Activated CD4-positive, alpha-beta T cell treated with anti-CD3 and anti-CD28 coated beads, Interleukin-2, amount 10 ng/mL, durations not matched to agents 7 days and 5 days (primary cell): ENCODE measurements at places on chromosomes 6 and 20. TPM values are rescaled to one million over a fixed set of nuclear protein-coding genes. Genes with fewer than 3 reads are reported as not detected.

Gene TGM2
- total RNA-seq, result 0.07 TPM

Gene PROKR2
- total RNA-seq, result not detected

Gene AHI1
- total RNA-seq, result 10.8 TPM

Gene COL21A1
- not detected for total RNA-seq

Gene EEF1A2
- total RNA-seq, result 0.17 TPM

Gene MLIP
- not detected for total RNA-seq

Gene PPP1R3G
- 0.04 TPM for total RNA-seq

Gene MCCD1
- not detected for total RNA-seq

Gene TFAP2C
- not detected for total RNA-seq

Gene RSPO3
- total RNA-seq, result not detected

Gene HTR1E
- total RNA-seq, result not detected

Gene DUSP22
- 35.3 TPM for total RNA-seq

Gene TMEM74B
- 0.10 TPM for total RNA-seq

Gene TINAG
- not detected for total RNA-seq

Gene CDH22
- total RNA-seq, result not detected

Gene POM121L2
- total RNA-seq, result not detected

Gene MEI4
- total RNA-seq, result not detected

Gene STX11
- total RNA-seq, result 14.5 TPM

Gene SSTR4
- not detected for total RNA-seq

Gene EPPIN
- total RNA-seq, result not detected

Gene GMPR
- total RNA-seq, result 2.6 TPM

Gene RIPOR3
- not detected for total RNA-seq

Gene AARS2
- total RNA-seq, result 19.6 TPM

Gene ATP6V1G2
- total RNA-seq, result 3.6 TPM

Gene HDGFL1
- not detected for total RNA-seq

Gene SIRPB1
- total RNA-seq, result 4.5 TPM

Gene B3GAT2
- not detected for total RNA-seq

Gene ADGRF5
- not detected for total RNA-seq

Gene ID4
- total RNA-seq, result not detected

Gene IPCEF1
- total RNA-seq, result 27.3 TPM

Gene SMOC2
- not detected for total RNA-seq

Gene RSPH9
- total RNA-seq, result not detected

Gene SLC22A16
- total RNA-seq, result not detected

Gene PRICKLE4
- total RNA-seq, result not detected

Gene ADGRF1
- total RNA-seq, result not detected

Gene FAM8A1
- 10.7 TPM for total RNA-seq

Gene GABRR1
- not detected for total RNA-seq

Gene ACSS1
- total RNA-seq, result 54.1 TPM

Gene CGA
- not detected for total RNA-seq

Gene CRYBG1
- total RNA-seq, result 46.8 TPM

Gene ZNF391
- total RNA-seq, result 2.0 TPM

Gene ARG1
- total RNA-seq, result not detected

Gene PMEPA1
- 0.72 TPM for total RNA-seq

Gene ZNF311
- 0.65 TPM for total RNA-seq

Gene PI3
- total RNA-seq, result not detected

Gene SIRPD
- 0.27 TPM for total RNA-seq

Gene TNF
- 47.1 TPM for total RNA-seq

Gene HLA-DQA2
- 0.27 TPM for total RNA-seq

Gene REM1
- total RNA-seq, result not detected

Gene HLA-DMB
- total RNA-seq, result 8.5 TPM

Gene HLA-DQB2
- 1.8 TPM for total RNA-seq

Gene SLC35D3
- not detected for total RNA-seq

Gene FLRT3
- not detected for total RNA-seq

Gene SUMO4
- total RNA-seq, result 10.2 TPM

Gene LAMA5
- total RNA-seq, result 0.64 TPM

Gene COL11A2
- 1.4 TPM for total RNA-seq

Gene EYS
- total RNA-seq, result not detected

Gene TSPO2
- total RNA-seq, result not detected

Gene LTA
- 20.9 TPM for total RNA-seq
